ENCODE measurements at places on chromosomes 16 and 17. TPM values are rescaled to one million over a fixed set of nuclear protein-coding genes. Genes with fewer than 3 reads are reported as not detected.

DNA sequence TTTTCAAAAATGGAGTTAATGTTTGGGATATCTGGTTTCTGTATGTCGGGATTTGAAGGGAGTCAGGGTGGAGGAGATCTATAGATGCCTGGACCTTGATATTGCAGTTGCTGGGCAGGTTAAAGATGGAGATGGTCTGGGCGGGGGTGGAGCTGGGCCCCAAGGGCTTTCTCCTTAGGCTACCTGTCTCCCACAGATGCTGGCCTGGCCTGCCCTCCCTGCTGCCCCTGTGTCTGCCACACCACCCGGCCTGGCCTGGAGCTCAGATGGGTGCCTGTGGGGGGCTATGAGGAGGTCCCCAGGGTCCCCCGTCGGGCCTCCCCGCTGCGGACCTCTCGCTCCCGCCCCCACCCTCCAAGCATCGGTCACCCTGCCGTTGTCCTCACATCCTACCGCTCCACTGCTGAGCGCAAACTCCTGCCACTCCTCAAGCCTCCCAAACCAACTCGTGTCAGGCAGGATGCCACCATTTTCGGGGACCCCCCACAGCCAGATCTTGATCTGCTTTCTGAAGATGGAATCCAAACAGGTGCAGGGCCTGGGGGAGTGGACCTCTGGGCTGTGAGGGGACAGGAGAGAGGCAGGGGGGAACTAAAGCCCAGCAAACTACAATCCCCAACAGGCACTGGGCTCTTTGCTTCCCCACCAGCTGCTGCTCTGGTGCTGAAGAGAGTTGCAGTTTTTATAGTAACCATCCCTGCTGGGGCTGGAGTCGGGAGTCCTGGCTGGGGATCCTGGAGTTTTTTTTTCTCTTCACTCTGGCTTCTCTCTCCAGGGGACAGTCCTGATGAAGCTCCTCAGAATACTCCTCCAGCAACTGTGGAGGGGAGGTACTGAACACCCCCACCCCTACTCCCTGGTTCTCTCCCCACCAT lies 2.9 kb downstream of the ARHGEF15 start:
- DNase-seq = no peak

MYH13 gene
- total RNA-seq = not detected

UBE2G1 gene
- total RNA-seq = 119 TPM

DNA sequence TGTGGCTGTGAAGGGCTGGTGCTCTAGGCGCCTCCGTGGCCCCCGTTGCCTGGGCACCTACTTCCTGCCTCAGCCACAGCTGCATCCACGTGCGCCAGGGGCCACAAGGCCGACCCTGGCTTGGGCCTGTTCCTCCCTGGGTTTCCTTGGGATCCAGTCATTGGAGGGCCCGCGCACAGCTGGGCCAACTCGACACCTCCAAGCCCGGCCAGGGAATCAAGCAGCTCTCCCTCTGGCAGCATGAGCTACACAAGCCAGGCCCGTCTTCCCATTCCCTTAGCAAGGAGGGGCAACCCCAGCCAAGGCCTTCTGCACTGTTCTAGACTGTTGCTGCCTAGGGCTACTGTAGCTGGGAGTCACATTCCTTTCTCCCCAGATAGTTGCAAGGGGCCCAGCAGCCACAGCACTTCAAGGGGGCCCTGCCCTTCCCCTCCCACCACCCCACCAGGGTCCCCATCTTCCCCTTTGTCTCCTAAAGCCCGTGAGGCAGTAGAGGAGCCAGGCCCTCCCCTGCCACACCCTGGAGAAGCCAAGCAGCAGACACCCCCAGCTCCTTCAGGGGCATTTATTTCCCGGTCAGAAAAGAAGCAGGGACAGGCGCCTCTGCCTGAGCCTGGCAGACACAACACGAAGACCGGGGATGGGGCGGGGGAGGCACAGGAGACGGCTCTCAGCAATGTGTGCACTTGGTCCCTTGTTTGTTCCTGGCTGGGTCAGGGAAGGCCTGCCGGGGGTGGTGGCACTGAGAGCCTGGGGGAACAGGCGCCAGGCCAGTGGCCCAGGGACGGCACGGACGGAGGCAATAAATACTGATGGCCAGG lies 3.8 kb downstream of the ARHGDIA start:
- no peak for DNase-seq
